ENCODE measurements at places on chromosomes 1 and 21.
A peak's percentile ranks its signal among the peaks of the same experiment; 100 is the strongest.

DNA sequence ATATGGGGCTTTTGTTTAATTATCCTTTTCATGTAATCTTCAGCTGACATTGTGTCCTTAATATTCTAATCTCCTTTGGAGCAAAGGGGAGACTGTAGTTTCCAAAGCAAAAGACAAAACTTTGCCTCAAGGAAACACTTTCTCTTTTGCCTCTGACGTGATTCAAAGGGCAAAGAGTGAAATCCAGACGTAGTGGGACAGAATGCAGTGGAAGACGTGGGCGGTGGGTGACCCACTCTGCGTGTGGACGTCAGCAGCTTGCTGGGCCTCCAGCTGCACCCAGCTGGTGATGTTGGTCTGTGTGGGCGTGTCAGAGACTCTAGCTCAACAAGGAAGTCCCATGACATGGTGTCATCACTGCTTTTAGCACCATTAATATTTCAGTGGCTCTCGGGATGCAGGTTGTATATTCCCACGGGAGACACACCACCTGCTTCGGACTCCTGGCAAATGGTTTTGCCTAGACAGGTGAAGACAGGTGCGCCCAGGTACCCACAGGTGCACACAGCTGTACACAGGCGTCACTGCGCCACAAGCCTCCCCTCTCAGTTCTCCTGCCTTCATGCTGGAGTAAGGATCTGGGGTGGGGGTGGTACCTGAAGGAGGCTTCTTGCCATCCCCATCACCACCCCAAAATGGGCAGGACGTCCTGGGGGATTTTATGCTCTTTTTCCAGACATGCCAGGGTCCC lies 292.1 kb upstream of the VAMP3 start:
- peak; percentile 48 for DNase-seq

DNA sequence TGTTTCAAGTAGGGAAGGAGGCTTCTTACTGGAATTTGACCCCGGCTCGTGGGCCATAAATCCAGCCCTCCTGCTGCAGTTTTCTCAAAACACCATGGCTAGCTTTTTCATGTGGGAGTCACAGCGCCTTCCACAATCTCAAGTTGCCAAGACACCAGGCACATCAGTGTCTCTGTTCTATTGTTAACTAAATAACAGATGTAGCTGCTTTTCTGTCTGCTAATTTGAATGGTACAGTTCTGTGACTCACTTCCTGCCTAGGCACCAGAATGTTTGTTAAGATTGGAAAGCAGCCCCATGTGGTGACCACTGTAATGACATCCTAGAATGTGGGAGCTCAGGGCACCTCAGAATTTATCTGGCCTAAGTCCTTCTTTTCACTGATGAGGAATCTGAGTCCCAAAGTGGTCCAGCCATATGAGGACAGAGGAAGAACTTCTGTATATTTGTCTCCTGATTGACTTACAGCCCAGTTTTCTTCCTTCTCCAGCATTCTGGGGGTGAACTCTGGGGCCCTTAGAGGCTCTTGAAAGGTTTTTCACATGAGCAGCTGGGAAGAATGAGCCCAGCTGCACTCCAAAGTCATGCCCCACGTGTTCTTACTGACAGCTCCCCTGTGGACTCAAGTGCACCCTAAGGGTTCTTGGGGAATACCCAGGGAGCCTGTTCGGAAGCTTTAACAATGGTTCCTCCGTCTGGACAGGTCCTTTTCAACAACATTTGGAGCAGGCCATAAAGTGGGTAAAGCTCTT lies 27.5 kb downstream of the TRIM45 start:
- no peak for DNase-seq

- no peak for DNase-seq
Measured at GRCh38 chr1:187390215-187390818, 561.6 kb downstream of the PLA2G4A start.

- peak; percentile 41 for DNase-seq
Measured at GRCh38 chr1:92476071-92476631, 10.6 kb downstream of the GFI1 start.

GRCh38 chr1:206568779-206569352 lies 43.4 kb downstream of the EIF2D start:
- no peak for DNase-seq

Data from NCI-H2171 (cell line).